Left ventricle myocardium superior (tissue), 1 donor: ENCODE measurements at places on chromosomes 2 and 18. TPM values are rescaled to one million over a fixed set of nuclear protein-coding genes. Genes with fewer than 3 reads are reported as not detected.

FEV gene
- total RNA-seq: not detected

CNTNAP5 gene
- total RNA-seq: not detected

- DNase-seq: no peak
Measured at GRCh38 chr2:206979922-206980321, 40.6 kb downstream of the CPO start.

GRCh38 chr2:185695711-185696235 is 42.8 kb upstream of the FSIP2 start:
- DNase-seq: no peak

GRCh38 chr2:202608142-202608852 is 26.5 kb upstream of the FAM117B start:
- DNase-seq: no peak

DNA sequence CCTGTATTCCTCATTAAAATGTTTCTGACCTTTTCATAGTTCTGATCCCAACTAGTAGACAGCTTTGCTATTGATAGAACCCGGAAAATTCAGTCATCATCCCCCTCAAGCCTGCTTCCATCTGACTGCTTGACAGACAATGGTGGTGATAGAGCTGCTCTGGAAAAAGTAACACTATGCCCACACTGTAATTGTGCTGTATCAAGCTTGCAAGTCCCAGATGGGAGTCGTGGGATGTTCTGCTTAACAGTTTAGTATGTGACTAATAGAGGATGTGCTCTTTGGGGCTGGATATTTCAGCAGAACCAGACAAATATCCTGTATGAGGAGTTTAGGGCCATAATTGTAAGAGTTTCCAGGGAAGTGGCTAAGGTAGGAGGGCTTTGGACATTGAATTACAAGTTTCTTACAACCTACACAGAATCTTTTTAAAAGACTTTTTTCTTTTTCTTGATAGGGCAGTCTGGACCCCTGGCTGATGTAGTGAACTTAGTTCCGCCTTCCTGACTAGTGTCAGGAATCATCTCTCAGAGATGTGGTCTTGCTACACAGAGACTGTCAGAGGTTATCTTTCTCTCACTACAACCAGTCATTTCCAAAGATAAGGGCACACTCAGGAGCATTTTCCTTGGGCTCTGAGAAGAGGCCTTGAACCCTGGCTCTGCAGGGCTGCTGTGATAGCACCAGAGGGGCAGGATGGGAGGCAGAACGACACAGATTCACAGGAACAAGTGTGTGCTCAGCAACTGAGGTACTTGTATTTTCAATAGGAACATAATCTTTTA is 158.0 kb upstream of the RBMS1 start:
- DNase-seq: no peak
